ENCODE measurements at places on chromosomes 12 and 14. TPM values are rescaled to one million over a fixed set of nuclear protein-coding genes. Genes with fewer than 3 reads are reported as not detected.

The WBP11 gene
- total RNA-seq = 75.9 TPM

The SERPINA10 gene
- total RNA-seq = not detected

DNA sequence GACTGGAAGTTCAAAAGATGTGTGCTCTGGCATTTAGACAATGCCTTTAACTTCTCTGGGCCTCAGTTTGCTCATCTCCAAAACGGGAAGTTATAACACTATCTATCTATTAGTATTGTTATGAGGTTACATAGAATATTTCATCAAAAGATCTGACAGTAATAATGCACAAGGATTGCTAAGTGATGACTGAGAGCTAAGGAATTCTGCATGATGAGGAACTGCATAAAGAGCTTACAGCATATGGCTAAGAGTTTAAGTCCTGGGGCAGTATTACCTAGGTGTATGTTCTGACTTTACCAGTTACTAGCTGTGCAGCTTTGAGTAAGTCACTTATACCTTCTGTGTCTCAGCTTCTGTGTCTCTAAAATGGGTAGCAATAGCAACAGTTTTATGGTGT lies 160.1 kb upstream of the TMPO start:
- DNase-seq = no peak

The METAP2 gene
- total RNA-seq = 96.3 TPM

The MAGOHB gene
- 61.4 TPM for total RNA-seq

The KCNH3 gene
- total RNA-seq = 2.8 TPM

DNA sequence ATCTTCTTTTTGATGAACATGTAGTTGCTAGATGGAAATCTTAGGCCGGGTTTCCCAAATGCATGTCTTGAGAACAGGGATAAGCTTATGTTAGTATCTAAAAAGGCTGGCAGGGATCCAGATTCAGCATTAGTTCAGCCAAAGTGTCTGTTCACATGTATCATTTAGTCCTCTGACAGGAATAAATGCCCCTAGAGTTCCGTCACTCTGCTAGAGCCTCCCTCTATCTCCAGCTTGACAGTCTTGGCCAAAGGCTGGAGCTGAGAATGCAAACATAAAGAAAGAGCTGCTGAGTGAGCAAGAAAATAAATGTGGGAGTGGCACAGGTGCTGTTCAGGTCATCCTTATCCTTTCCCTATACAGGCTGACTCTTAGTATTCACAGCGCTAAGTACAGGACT lies 13.8 kb upstream of the NELL2 start:
- DNase-seq = no peak

DNA sequence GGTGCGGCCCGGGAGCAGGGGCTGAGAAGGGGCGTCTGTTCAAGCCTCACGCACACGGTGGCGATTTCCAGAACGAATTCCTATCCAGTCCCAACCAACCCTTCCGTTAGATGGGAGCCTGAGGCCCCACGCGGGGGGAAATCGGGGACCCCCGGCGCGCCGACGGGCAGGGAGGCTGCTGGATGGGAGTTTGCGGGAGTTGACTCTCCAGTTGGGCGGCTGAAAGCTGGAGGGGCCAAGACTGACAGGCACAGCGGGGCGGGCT lies 9.8 kb downstream of the EXOC3L4 start:
- no peak for DNase-seq

GRCh38 chr12:30613119-30613830 lies 82.4 kb downstream of the IPO8 start:
- DNase-seq = no peak

The DPPA3 gene
- total RNA-seq = not detected

The STYK1 gene
- total RNA-seq = 8.4 TPM

GRCh38 chr12:78204926-78205325 lies 374.2 kb downstream of the NAV3 start:
- DNase-seq = no peak

The SLC6A15 gene
- total RNA-seq = not detected

Data from Calu3 (cell line).